ENCODE measurements at places on chromosomes 16 and 17.

DNA sequence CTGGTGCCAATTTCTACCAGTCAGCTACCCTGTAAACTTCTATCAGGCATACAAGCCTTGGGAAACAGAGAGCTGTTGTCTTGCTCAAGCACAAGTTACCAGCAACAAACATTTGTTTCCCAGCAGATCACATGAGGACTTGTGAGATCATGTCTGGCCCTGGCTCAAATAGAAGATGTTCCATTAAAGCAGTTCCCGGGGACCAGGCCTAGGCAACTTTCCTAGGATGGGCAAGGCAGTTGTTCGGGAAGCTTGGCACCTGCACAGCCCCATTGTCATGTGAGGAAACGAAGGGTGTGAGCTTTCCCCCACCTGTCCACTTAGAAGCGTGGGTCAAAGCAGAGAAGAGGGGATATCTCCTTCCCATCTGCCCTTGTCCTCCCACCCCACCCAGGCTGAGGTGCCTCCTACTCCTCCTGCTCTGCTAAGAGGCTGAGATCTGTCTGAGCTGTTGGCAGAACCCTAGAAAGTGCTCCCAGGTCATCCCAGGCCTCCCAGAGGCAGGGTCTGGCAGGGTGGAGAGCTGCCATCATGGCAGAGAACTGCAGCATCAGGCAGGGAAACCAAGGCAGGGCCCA, 11.2 kb upstream of the SLC47A2 start:
- DNase-seq, result no peak

DNA sequence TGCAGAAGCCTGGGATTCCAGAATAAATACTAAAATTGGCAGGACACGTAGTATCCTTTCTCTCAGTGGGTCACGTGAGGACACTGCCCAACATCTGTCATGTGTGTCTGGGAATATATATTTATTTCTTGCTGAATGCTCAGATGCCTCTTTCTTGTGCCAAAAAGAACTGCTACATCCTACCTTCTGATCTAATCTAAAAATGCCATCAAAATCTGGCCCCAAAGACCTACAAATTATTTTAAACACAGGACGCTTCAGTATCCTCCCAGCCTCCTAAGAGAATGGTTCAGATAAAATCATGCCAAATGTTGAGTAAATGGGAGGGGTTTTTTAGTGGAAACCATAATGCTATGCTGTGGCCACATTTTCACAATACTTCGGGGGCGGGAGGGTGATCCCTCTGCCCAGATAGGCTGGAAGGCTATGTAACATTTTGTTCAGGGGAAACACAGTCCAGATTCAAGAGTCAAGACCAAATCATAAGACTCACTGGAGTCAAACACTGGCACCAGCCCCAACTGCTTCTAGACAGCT, 22.9 kb upstream of the CORO6 start:
- DNase-seq, result no peak

- no peak for DNase-seq
Observed at GRCh38 chr17:58324056-58324408, 4.6 kb downstream of the TSPOAP1 start.

- no peak for DNase-seq
Observed at GRCh38 chr17:64384253-64385186, 6.1 kb downstream of the PECAM1 start.

DNA sequence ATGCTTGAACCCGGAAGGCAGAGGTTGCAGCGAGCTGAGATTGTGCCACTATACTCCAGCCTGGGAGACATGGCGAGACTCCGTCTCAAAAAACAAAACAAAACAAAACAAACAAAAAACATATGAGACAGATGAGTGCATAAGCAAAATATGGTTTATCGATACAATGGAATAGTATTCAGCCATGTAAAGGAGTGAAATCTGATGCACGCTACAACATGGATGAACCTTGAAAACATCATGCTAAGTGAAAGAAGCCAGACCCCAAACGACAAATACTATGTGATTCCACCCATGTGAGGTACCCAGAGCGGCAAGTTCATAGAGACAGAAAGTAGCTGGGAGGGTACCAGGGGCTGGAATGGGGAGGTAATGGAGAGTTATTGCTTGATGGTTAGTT, 6.8 kb downstream of the PLCD3 start:
- DNase-seq, result no peak
